Naive thymus-derived CD8-positive, alpha-beta T cell (primary cell): ENCODE measurements at places on chromosomes 13 and 19. TPM values are rescaled to one million over a fixed set of nuclear protein-coding genes. Genes with fewer than 3 reads are reported as not detected.

DNA sequence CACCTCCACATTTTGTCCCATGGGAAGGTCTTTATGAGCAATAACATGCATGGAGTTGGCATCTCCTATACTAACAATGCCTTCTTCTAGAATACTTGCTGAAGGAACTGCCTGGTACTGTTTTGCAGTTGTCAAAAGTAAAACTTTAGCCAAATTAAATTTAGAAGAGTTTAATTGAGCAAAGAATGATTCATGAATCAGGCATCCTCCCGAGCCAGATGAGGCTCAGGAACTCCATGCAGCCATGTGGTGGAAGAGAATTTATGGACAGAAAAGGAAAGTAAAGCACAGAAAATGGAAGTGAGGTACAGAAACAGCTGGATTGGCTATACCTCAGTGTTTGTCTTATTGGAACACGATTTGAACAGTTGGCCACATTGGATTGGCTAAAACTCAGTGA is 1081.9 kb downstream of the SLITRK1 start:
- no peak overlapping the region for H3K27ac ChIP-seq
- H3K27me3 ChIP-seq: no peaks in the 10 kb centered on the region
- no peak for DNase-seq
- H3K4me3 ChIP-seq: no peak overlapping the region
- H3K4me1 ChIP-seq: no peaks in the 10 kb centered on the region
- no peaks in the 10 kb centered on the region for H3K36me3 ChIP-seq

GRCh38 chr13:79386125-79386826 is 19.8 kb downstream of the RBM26 start:
- peaks cover 89% of the 10 kb centered on the region for H3K4me1 ChIP-seq
- DNase-seq: no peak
- peaks cover 2% of the 10 kb centered on the region for H3K36me3 ChIP-seq
- H3K4me3 ChIP-seq: no peak overlapping the region

- no peaks in the 10 kb centered on the region for H3K4me1 ChIP-seq
- no peak for DNase-seq
- H3K27me3 ChIP-seq: no peaks in the 10 kb centered on the region
- H3K27ac ChIP-seq: no peak overlapping the region
- H3K36me3 ChIP-seq: no peaks in the 10 kb centered on the region
These were observed 6.7 kb upstream of the MRPL4 start for GRCh38 chr19:10245189-10245939.

ZFR2 gene
- total RNA-seq: 0.75 TPM

DNA sequence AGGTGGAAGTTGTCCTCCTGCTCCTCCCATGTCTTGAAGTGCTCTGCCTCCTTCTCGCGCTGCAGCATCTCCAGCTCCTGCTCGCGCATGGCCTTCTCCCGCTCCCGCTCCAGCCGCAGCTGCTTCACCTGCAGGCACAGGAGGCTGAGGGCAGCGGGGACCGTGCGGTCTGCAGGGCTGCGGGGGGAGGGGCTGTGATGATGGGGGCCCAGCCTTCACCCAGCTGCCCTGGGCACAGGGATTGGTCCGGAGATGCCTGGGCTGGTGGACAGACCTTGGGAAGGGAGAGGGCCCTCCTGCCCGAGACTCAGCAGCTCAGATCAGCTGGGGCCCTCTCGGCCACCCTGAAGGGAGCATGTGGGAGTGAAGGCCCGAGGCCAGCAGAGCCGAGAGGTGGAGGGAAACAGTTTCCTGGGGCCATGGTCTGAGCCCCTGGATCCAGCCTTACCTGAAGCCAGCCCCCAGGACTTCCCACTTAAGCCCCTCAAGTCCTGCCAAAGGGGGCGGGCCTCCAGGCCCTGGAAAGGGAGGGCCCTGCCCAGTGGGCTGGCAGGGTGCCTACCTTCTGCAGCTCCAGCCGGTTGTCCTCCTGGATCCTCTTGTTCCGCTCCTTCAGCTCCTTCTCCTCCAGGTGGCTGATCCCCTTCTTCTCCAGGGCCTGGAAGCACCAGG is 6.3 kb downstream of the CACTIN start:
- no peak for DNase-seq
- H3K4me3 ChIP-seq: no peak overlapping the region
- no peak overlapping the region for H3K27ac ChIP-seq
- H3K4me1 ChIP-seq: peaks cover 14% of the 10 kb centered on the region
